Fibroblast of skin of left quadriceps (primary cell): ENCODE measurements at places on chromosomes 5 and 9.
A peak's percentile ranks its signal among the peaks of the same experiment; 100 is the strongest.

GRCh38 chr5:17888155-17888554, 253.9 kb downstream of the TAF11L14 start:
- no peak for DNase-seq

GRCh38 chr5:170681013-170681433, 102.5 kb upstream of the GABRP start:
- peak; percentile 12 for DNase-seq

GRCh38 chr9:15475923-15476536, 34.7 kb downstream of the PSIP1 start:
- no peak for DNase-seq

DNA sequence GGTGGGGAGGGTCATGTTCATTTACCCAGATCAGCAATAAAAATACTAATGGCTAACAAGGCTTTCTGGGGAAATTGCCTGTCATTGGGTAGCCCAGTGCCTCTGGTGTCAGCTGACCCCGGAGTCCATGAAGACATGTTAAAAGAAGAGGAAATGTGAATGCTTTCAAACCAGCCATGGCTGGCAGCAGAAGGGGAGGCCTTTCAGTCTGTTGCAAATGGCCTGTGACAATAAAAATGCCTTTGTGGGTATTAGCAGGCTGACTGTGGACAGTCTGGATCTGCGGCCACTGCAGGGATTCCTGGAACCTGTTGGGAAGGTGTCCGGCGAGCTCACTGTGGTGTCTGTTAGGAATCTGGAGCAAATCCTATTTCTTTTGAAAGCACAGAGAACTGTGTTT, 7.5 kb downstream of the ABL1 start:
- no peak for DNase-seq

DNA sequence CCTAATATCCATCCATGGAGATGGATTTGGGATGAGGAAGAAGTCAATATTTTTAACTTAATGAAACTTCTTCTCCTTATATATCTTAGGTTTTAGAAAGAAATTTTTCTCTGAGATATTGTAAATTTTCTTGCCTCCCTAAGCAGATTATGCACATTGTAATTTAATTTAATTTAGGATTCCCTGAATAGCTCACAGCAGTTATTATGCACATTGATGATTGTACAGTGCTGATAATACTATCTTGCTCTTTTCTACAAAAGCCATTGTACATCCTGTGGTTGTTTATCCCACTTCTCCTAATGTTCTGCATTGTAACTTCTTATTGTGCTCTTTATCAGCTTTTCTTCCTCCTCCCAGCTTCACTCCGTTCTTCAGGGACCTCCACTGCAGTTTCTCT, 410.4 kb upstream of the WWC1 start:
- no peak for DNase-seq
